NCI-H1930 (cell line): ENCODE measurements at places on chromosomes 6 and 20.

- no peak for DNase-seq
Observed at GRCh38 chr20:9141921-9142320, 73.0 kb downstream of the PLCB4 start.

DNA sequence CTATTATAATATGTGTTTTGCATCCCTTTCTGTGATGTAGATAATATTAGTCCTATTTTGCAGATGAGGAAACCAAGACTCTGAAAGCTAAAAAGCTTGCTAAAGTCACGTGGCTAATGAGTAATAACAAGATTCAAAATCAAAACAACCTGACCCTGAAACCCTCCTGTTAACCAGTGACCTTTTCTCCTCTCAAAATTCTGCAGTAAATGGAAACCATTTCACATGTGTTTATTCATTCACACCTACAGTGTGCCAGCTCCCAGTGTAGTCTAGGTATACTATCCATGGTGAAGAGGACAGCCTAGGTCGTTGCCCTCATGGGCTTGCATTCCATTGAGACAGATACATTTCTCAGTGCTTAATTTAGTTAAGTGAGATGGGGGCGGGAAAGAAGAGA is 30.6 kb upstream of the PHACTR2 start:
- DNase-seq: no peak

- DNase-seq: no peak
Observed at GRCh38 chr20:44404204-44405181, 49.0 kb downstream of the HNF4A start.

DNA sequence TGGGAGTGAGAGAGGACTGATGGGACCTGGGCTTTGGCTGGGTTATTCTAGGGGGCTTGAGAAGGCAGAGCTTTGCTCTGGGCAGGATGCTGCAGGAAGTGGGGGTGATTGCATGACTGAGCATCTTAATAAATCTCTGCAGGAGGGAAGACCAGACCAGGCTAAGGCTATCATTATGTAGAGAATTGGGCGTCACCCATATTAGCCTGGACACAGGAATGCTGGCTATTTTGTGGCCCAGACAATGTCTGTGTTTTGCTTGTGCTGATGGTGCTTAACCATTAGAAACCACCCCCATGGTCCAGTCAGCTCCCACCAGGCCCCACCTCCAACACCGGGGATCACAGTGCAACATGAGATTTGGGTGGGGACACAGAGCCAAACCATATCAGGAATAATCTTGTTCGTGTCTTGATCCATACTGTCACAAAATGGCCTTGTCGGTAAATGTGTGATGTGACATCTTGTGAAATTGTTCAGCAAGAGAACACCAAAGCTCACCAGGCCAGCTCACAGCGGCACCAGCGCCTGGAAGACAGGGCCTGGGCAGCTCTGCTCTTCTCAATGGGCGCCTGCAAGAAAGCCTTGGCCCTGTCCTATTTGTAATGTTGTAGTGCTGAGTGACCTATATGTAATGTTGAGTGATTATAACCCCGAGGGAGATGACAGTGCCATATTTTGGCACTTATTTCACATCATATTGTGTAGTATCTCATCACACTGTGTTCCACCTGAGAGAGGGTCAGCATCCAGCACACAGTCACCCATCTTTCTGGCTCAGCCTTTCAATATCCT is 211.8 kb downstream of the QKI start:
- DNase-seq: no peak

- DNase-seq: no peak
Observed at GRCh38 chr6:44042261-44042988, 84.8 kb downstream of the MRPL14 start.

- no peak for DNase-seq
Observed at GRCh38 chr20:52075400-52075799, 116.2 kb downstream of the ZFP64 start.

- no peak for DNase-seq
Observed at GRCh38 chr20:45946149-45946970, 11.9 kb downstream of the PCIF1 start.
